ENCODE measurements at places on chromosomes 3 and 15.

- DNase-seq, result no peak
Observed at GRCh38 chr15:79904271-79904670, 7.5 kb upstream of the MTHFS start.

DNA sequence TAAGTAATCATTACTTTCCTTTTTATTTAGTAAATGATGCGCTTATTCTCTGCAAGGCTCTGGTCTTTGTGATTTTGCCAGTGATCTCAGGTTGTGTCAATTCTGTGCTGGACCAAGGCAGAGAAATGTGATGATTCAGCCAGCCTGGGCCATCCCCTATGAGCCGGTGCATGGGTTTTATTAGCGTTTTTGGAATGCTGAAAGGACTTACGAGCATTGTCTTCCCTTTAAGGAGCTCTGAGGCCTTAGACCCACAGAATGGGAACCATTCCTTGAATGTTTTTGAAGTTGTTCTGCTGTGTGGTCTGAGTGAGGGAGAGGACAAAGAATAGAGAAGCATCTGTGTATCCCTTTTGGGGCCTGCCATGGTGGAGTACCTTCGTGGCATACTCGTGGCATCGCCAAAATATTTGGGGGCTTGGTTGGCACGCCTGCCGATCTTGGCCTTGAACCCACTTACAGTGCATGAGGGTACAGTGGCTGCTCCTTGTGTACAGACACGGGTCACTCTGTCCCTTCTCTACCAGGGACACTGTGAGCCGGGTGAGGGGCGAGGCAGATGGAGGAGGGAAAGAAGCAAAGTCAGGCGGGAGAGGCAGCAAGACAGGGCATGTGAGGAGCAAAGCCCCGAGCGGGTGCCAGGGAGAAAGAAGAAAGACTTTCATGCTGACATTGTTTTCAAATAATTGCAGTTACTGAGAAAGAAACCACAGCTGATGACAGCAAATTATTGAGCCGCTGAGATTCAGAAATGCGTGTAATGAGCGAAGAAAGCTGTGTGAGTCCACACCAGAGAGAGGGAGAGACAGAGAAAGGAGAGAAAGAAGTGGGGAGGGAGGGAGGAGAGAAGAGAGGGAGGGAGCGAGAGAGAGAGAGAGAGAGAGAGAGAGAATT lies 269.4 kb upstream of the RGMA start:
- DNase-seq, result no peak

DNA sequence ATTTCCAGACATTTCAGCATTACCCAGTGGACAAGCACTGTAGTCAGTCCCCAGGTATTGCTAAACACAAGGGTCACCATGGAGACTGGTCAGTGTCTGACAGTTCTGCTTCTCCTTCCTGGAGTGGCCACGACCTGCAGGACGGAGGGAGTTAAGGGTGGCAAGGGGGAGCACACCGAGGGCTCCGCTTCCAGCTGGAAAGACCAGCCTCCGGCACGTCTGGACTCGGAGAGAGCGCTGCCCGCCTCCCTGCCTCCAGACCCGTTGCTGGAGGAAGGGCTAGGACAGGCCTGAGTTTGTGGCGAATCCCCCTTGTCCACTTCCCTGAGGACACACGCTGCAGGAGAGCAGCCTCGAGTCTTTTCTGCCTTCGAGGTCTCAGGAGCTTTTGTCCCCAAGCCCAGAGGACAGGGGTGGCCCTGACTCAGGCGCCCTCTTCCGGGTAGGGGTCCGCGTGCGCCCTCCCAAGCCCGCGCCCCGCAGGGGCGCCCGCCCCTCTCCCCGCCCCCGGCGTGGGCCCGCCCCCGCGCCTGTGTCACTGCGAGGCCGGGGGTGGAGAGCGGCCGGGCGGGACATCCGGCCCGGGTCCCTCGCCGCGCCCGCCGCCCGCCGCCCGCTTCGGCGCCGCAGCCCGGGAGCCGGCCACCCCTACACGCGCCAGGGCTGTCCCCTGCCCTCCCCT lies at the start of gene CHST14:
CHST14 (plus strand) TSS at position 562 of the 682 bp plus-strand sequence. CDS start 230 bp downstream, outside the sequence.
- peak; percentile 43 for DNase-seq

GRCh38 chr3:126058666-126059065 lies 25.3 kb downstream of the SLC41A3 start:
- DNase-seq, result no peak

DNA sequence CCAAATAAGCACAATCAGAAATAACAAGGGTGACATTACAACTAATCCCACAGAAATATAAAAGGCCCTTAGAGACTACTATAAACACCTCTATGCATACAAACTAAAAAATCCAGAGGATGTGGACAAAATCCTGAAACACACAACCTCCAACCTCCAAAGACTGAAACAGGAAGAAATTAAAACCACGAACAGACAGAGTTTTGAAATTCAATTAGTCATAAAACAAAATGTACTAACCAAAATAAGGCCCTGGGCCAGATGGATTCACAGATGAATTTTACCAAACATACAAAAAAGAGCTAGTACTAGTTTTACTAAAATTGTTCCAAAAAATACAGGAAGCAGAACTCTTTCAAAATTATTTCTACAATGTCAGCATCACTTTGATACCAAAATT lies 1043.6 kb downstream of the DIPK2A start:
- DNase-seq, result no peak

All from activated CD8-positive, alpha-beta memory T cell treated with anti-CD3 and anti-CD28 coated beads for 1 hour (primary cell).